ENCODE measurements at places on chromosomes 2 and 18. TPM values are rescaled to one million over a fixed set of nuclear protein-coding genes. Genes with fewer than 3 reads are reported as not detected.

DPP4 gene
- not detected for total RNA-seq

FZD7 gene
- 25.2 TPM for total RNA-seq

UBE2F gene
- total RNA-seq = 94.2 TPM

FHL2 gene
- total RNA-seq = 163 TPM

UGT1A3 gene
- total RNA-seq = not detected

SLC16A14 gene
- 2.5 TPM for total RNA-seq

UGT1A4 gene
- total RNA-seq = 0.04 TPM

TACR1 gene
- total RNA-seq = 0.14 TPM

RNF149 gene
- total RNA-seq = 9.0 TPM

DNA sequence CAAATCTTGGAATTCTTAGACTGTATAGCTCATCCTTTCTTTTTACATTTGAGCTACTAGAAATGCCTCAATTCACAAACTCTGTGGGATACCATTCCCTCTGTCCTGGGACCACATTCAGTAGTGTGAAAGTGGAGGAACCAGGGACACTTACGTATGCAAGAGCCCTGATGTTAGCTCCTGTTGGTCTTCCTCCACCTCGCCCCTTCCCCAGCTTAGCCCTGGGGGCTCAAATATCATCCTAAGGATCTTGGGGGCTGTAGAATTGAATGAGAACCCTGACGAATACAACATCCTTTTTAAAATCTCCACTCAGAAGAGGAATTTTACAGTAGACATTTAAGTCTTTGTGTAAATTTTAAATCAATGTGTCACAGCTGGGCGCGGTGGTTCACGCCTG lies 65.2 kb upstream of the RAPH1 start:
- no peak for DNase-seq

- no peak for DNase-seq
These were observed 36.0 kb downstream of the ARHGEF4 start for GRCh38 chr2:130872741-130873125.

GRCh38 chr2:38602136-38602731 lies 494 bp downstream of the HNRNPLL start:
- DNase-seq = peak; percentile 13

- no peak for DNase-seq
These were observed 52.8 kb downstream of the TTC32 start for GRCh38 chr2:19848952-19849351.

DNA sequence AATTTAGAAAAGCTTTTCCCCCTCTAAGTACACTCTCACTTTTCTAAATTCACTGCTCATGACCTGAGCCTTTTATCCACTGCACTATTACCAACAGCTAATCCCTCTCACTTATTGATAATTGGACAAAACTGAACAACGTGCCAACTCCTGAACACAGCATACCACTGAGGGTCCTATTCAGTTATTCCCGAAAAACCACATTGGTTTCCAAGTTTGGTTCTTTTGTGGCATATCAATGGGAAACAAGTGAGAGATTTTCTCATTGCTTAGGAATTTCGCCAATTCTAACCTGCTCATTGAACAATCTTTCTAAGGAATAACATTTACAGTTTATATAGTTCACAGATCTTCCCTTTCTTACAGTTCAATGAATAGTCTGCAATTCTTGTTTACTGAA lies 977.4 kb downstream of the TMEM182 start:
- DNase-seq = no peak

- DNase-seq = no peak
These were observed 7.6 kb downstream of the TBR1 start for GRCh38 chr2:161423421-161424393.

DNA sequence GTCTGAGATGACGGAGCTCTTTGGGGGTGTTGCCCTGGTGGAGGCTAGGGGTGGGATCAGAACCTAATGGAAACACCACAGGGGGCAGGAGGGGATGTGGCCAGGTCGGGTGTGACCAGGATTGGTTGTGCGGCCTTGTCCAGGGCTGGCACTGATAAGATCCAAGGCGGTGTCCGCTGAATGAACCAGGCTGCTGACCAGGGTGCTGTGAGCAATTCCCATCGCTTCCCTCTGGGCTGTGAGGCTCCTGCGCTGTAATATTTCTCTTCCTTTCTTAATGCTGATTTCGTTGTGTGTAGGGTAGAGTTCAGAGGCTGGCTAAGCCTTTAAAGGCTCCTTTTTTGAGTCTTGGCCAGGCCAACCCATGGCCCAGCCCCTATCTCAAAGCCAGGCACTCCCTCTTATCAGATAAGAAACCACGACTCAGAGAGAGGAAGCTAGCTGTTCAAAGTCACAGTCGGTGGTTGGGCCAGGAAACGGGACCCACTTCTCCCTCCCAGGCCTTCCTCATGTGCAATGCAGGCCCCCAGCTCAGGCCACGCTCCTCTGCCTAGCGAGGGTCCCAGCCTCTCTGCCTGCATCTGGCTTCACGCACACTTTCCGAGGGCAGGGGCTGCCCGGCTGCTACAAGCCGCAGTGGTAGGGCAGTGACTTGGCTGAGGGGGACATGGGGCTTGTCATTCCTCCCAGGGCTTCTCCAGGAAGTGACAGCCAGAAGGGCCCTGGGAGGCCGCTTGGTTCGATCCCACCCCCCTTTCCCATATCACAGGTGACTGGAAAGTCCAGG lies 26.0 kb upstream of the FOSL2 start:
- DNase-seq = peak; percentile 47

DNA sequence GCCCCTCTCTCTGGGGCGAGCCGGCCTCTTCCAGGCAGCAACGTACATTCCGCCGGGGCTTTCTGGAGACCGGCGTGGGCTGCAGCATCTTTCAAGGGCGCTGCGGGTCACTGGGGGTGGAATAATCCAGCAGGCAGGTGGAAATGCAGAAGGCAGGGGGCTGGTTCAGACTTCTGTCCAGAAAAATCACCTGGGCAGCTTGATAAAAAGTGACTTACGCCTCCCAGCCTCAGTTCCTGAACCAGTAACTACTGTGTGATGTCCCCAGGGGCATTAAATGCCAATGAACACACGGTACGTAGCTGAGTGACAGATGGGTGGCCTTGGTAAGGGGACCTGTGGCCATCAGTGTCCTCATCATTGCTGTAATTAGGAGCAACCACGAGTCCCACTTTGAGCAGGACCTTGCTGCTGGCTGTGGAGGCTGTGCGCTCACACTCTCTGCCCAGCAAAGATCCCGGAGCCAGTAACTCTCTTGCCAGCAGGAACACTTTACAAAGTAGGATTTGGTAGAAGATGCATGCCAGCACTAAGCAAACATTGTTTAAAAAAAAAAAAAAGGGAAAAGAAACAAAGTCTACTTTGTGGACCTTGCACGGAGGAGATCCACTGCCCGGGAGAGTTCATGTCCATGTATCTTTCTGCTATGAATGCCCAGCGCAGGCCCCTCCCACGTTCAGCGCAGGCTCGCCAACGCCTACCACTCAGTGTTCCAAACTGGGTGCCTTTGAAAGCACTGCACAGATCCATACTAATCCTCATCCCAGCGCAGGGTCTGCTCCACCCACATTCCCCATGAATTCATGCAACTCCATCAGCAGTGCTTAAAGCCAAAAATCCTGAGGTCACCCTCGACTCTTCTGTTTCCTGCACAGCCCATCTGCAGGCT lies 177.3 kb downstream of the HDAC4 start:
- DNase-seq = no peak

GRCh38 chr2:64414736-64415435 lies 39.1 kb upstream of the LGALSL start:
- DNase-seq = no peak

- DNase-seq = no peak
These were observed 655 bp downstream of the RND3 start for GRCh38 chr2:150486539-150487484.

DNA sequence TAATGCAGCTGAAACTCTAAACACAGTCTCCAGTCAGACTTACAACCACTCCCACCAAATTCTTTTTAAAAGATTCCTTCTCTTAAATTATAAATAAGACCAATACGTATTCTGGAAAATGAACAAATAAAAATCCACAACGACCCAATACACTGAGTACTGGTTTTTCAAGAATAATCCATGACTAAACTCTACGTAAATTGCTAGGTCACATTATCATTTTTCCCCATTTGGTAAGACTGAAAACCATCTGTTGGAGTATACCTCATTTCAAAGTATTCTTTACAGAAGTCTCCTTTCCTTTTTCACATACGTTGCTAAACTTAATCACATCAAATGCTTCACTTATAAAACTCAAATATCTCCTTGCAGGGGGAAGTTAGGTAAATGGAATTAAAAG lies 6.0 kb downstream of the ZNF516 start:
- DNase-seq = no peak

GRCh38 chr2:233433794-233434193 lies 79.5 kb downstream of the DGKD start:
- no peak for DNase-seq

GRCh38 chr2:144261336-144261735 lies 258.6 kb downstream of the ZEB2 start:
- no peak for DNase-seq

- DNase-seq = no peak
These were observed 61.1 kb upstream of the NRXN1 start for GRCh38 chr2:51093016-51093415.

DNA sequence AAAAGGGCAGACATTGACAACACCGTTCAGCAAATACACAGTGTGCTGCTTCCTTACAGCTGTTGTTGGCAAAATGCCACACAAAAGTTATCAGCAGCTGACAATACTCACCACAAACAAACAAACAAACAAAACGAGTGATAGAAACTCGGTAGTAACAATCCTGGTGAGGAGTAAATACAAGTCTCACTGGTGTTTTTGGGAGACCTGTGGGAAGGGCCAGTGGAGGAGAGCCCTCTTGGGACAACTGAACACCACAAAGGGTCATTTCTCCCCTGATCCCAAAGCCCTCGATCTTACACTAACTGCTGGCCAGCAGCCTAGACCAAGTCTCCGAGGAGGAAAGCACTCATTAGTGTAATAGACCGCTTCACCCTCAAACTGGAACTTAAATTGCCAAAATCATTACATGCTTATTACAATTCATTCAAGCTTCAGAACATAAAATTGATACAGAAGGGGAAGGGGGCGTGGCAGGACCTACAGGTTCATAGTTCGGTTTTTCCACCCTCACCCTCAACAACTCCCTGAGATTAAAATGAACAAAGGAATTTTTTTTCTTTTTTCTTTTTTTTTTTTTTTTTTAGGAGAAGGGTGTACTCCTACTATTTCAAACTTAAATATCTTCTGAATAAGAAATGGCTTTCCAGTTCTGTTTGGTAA lies 5.0 kb downstream of the AP1S3 start:
- no peak for DNase-seq

DNA sequence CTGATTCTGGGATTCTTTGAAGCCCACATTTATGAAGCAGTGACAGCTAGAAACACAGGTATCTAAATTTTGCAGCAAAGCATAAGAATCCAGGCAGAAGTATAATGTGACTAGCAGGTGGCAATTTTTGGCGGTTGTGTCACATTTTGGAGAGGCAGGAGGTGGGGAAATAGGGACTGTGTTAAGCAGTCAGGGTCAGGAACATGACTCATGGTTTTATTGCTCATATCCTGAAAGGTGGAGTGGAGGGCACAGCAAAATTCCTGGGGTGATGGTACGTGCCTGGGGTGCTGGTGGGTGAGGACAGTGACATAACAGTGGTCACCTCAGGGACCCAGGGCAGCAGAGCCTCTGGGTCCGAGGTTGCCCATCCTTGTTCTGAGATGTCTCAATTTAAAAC lies 63.5 kb upstream of the TTN start:
- no peak for DNase-seq

GRCh38 chr2:15636972-15637785 lies 45.5 kb downstream of the DDX1 start:
- DNase-seq = peak; percentile 51

Data from H4 (cell line).